Stimulated activated CD8-positive, alpha-beta memory T cell treated with anti-CD3 and anti-CD28 coated beads, Interleukin-4, amount 100 ng/mL, for 4 hours (primary cell): ENCODE measurements at places on chromosomes 2 and 18.

DNA sequence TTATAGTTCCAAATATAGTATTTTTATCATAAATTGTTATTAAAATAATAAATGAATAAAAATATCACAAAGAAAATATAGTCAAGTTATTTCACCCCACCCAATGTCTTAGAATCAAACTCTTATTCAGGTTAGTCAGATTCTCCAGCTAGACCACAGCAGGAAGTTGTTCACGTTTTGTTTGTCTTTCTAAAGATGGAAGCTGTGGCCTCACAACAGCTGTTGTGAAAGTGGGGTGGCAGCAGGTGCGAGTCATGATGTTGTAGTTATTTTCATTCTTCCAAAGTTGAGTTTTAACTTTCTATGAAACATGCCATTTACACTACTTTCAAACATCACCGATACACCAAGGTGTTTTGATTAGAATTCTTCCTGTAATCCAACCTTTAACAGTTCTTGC lies 272.9 kb downstream of the SLC8A1 start:
- no peak for DNase-seq

- DNase-seq = no peak
Measured at GRCh38 chr2:150971910-150972309, 289.8 kb downstream of the RBM43 start.

GRCh38 chr2:102042196-102043081 lies 50.7 kb downstream of the IL1R2 start:
- DNase-seq = no peak

- DNase-seq = no peak
Measured at GRCh38 chr2:147320146-147320545, 524.7 kb upstream of the ACVR2A start.

GRCh38 chr2:216694082-216694825 lies 1.1 kb downstream of the IGFBP5 start:
- DNase-seq = no peak

DNA sequence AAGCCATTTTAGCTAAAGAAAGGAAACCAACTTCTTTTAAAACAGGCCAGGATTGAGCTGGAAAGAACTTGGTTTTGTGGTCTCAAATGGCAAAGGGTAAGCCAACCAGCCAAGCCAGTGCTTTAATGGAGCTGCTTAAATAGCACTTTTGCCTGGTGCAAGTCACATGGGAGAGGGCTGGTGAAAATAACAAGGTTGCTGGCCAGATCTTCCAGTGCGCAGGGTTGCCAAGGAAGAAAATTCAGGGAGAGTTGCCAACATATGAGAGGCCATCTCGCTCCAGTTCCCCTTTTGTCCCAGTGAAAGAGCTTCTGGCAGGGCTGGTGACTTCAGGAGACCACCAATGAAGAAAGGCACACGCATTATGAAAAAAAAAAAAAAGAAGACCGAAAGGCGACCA lies 57.3 kb downstream of the IRS1 start:
- no peak for DNase-seq

GRCh38 chr2:63346411-63346810 lies 241.9 kb downstream of the WDPCP start:
- no peak for DNase-seq

- DNase-seq = no peak
Measured at GRCh38 chr2:121240436-121240835, 44.6 kb downstream of the TFCP2L1 start.

GRCh38 chr2:21599417-21599816 lies 475.6 kb downstream of the TDRD15 start:
- DNase-seq = no peak

DNA sequence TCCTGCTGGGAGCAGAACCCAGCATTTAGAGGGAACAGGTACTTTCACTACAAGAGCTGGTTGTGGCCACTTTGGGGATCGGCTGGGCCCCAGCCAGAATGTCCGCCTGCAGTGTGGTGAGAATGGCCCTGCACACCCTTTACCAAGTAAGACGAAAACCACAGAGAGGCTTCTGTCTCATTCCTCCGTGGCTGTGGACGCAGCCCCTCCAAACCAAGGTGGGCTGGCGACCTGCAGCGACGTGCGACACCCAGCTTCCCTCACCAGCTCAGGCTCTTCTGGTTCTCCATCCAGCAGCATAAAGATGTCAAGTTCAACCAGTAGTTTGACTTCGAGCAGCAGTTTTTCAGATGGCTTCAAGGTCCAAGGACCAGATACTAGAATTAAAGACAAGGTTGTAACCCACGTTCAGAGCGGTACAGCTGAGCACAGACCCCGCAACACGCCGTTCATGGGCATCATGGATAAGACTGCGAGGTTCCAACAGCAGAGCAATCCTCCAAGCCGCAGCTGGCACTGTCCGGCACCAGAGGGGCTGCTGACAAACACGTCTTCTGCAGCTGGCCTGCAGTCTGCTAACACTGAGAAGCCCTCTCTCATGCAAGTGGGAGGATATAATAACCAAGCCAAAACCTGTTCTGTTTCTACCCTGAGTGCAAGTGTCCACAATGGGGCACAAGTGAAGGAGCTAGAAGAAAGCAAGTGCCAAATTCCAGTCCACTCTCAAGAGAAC lies 56.2 kb downstream of the WDSUB1 start:
- DNase-seq = no peak

DNA sequence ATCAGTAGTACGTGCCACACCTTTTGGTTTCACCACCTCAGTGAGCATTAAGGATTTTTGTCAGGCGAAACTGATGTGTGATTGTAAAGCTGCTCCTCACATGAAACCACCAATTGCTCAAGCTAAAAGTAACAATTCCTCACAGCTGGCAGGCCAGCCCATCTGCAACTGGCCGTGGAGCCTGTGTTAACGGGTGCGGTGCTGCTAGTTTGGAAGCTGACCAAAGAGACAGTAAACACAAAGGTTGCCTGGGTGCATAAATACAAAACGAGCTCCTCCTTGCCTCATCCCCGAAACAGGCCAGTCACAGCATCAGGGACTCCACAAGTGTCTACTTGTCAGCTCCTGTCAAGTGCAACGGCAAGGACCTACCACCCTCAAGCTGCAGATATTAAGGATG lies 32.0 kb downstream of the LGALSL start:
- no peak for DNase-seq

- DNase-seq = no peak
Measured at GRCh38 chr2:33810046-33810835, 211.1 kb upstream of the FAM98A start.

DNA sequence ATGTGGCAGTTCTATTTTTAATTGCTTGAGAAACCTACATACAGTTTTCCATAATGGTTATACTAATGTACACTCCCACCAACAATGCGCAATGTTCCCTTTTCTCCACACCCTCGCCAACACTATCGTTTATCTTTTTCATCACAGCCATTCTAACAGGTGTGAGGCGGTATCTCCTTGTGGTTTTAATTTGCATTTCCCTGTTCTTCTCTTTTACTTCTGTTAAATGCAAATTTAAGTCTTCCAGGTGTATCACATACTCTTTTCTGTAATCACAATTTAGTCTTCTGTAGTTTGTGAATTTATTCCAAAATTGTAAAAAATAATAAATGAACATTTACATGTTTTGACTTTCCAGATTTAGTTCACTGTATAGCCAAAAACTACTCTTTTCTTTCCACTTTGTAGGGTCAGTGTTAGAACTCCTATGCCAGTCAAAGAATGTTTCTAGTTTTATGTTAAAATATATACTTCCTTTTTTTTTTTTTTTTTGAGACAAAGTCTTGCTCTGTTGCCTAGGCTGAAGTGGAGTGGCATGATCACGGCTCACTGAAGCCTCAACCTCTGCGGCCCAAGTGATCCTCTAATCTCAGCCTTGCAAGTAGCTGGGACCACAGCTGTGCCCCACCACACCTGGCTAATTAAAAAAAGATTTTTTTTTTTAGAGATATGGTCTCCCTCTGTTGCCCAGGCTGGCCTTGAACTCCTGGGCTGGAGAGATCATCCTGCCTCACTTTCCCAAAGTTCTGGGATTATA lies 15.4 kb upstream of the ACYP2 start:
- no peak for DNase-seq

- DNase-seq = no peak
Measured at GRCh38 chr18:57913686-57914085, 110.6 kb upstream of the ATP8B1 start.

GRCh38 chr2:213232649-213233437 lies 51.4 kb upstream of the SPAG16 start:
- DNase-seq = peak; percentile 7

- DNase-seq = no peak
Measured at GRCh38 chr2:6946722-6947121, 29.5 kb downstream of the RNF144A start.

DNA sequence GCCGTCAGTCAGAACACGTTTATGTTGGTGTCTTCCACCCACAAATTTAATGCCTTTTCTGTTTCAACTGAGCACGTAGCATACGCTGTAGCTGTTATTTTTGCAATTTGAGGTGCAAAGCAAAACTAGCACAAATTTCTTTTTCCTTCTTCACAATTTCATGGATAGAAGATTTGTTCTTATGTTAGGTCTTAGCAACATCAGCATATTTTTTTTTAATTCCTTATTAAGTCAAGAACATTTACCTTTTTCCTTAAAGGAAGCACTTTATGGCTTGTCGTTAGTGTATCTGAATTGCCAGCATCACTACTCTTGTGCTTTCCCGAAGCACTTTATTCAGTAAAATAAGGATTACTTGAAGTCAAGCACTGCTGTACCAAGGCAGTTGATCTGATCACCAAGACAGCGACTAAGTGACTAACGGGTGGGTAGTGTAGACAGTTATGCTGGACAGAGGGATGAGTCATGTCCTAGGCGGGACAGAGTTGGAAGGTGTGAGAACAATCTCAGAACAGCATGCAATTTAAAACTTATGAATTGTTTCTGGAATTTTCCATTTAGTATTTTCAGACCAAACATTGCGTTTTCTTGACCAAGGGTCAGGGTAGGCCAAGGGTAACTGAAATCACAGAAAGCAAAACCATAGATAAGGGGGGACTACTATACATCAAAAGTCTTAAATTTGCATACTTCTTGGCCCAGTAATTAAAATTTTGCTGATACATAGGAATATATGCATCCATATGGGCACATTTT lies 13.3 kb downstream of the BABAM2 start:
- no peak for DNase-seq

GRCh38 chr2:218882866-218883366 lies 2.3 kb downstream of the WNT10A start:
- DNase-seq = no peak

DNA sequence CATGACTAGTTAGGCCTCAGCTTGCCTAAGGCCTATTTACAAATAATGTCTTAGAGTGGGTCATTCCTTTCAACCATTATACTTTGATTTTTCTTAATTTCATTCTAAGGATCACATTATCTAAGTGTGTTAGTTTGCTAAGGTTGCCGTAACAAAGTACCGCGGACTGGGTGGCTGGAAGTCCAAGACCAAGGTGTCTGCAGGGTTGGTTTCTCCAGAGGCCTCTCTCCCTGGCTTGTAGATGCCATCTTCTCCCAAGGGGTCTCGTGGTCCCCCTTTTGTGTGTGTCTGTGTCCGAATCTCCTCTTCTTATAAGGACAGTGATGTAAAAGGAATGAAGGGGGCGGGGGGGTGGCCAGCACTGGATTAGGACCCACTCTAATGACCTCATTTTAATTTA lies 18.4 kb upstream of the ITM2C start:
- DNase-seq = no peak

DNA sequence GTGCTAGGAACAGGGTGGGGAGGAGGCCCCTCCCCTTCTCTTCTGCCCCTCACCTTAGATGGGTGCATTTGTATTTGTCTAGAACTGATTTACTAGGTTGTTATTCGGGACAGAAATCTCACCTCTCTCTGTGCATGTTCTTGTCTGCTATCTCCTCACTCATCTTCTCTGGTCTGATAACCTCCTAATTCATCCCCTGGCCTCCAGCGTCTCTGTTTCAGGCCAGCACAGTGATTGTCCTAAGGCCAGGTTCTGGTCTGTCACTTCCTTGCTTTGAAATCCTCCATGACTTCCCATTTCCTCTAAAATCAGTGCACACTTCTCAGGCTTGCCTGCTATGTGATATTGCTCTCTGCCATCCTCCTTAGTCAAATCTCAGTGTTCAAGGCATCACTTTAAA lies 58.4 kb downstream of the CELF4 start:
- no peak for DNase-seq

DNA sequence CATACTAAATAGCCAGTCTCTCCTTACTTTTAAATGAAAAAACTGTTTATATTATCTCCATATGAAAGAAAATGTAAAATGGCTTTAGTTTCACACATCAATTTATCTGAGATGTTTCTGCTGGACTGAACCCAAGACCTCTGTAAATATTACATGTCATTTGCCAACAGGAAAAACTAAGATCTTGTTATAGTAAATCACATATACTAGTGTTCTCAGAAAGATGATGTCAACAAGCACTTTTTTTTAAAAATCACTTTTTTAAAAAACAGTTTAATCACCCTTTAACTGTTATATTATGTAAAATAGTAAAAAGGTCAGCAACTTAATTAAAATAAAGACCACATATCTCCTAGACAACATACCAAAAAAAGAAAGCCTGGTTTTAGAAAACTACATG lies 46.3 kb downstream of the PTPN2 start:
- no peak for DNase-seq

GRCh38 chr2:17583166-17583565 lies 42.7 kb downstream of the VSNL1 start:
- DNase-seq = no peak

GRCh38 chr2:40457837-40458236 lies 5.9 kb upstream of the SLC8A1 start:
- DNase-seq = no peak

DNA sequence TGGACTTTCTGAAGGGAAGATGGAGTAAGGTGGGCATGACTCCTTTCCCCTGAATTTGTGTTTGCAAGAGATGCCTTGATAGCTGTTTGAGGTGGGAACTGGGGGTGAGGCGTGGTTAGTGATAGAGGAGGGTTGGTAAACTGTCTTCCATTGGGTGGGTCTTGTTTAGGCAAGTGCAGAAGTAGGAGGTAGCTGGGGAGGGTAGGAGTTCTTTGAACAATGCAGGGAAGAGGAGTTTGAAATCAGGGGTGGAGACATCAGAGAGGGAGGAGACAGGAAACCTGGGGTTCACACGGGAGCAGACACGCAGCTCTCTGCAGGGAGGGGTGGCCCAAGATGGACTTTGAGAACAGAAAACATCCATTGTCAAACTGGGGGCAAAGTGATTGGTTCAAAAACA lies 267.1 kb downstream of the TSN start:
- no peak for DNase-seq

- no peak for DNase-seq
Measured at GRCh38 chr18:11407940-11408339, 201.5 kb upstream of the SLC35G4 start.

DNA sequence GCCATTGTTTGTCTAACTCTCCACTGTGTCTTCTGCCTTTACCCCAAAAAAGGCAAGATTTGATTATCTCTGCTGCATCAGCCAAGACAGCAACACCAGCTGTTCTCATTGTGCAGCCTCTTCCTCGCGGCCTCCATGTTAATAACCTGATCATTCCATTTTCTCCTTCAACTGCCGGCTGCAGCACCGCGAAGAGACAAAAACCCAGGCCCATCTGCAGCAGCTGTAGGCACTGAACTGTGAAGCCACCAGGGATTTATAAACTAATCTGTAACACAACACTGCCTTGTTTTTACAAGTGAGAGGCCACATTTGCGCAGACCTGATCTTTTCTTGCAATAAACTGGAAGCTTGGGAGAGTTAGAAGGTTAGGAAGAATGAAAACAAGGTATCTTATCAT lies 147.8 kb downstream of the SATB2 start:
- DNase-seq = no peak

GRCh38 chr18:67875944-67876343 lies 359.4 kb upstream of the DSEL start:
- DNase-seq = no peak
